H4 (cell line): ENCODE measurements at places on chromosomes 2 and 18. TPM values are rescaled to one million over a fixed set of nuclear protein-coding genes. Genes with fewer than 3 reads are reported as not detected.

DNA sequence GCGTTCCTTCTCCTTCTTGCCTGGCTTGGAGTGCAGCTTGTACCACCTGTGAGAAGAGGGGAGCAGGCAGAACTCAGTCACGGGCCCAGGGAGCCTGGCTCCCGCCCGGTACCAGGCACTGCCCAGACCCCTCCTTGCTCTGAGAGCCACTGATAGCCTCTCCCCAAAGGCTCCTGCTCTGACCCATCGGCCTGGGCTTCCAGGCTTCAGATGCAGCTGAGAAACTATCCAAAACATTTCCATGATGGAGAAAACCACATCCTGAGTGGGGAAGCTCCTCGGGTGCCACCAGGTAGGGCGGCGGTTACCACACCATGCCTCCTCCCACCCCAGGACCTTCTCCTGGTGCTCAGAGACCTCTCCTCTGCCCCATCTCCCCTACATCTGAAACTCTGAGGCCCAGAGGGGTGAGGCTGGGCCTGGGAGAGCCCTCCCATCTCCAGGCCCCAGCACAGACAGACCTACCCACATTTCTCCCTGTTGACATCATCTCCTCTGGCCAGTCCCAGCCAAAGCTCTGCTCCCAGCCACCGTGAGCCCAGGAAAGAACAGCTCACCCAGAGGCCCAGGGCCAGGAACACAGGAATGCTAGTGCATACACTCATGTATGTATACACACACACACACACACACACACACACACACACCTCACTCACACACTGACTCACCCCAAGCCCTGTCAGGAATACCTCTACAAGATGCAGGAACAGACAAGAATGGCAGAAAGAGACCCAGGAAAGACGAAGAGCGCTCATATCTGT lies 17.9 kb upstream of the SFXN5 start:
- peak; percentile 94 for DNase-seq

Gene CNGA3
- not detected in 2 replicates for total RNA-seq

- DNase-seq, result no peak
Observed at GRCh38 chr18:76441668-76442412, 53.2 kb downstream of the ZNF516 start.

Gene DNAJC5G
- total RNA-seq, result not detected in 2 replicates

DNA sequence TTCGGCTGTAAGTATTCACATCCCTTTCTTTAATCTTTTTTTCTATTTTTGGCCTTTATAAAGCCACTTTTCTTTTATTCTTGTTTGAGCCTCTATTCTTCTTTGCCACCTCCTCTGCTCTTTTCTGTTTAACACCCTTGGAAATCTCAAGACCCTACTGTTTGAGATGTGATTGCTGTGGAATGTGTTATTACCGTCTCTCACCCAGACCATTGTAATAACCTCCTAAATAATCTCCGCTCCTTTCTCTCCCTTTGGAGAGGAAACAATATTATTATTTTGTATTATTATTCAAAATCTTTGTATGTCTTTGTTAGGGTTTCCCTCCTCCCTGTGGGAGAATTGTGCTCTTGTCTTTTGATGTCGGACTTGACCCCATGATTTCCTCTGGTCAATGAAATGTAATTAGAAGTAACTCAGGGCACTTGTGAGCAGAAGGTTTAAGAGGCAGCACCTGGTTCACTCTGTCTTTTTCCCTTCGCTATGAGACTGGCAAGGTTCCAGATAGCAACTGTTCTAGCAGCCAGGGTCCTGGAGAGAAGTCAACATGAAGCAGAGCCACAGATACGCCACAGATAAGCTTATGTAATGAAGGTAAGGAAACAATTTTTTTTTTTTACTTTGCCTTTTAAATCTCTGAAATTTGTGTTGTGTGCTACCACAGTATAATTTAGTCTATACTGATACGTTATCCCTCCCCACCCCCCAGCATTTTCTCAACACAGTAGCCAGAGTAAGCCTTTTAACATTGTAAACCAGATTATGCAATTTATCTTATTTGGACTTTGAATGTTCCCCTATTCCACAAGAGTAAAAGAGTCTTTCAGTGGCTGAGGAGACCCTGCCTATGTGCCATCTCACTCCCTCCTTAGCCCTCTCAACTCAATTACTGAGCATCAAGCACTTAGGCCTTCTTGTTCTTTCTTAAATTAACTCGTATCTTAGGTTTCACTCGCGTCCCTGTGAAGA lies 601.2 kb upstream of the ZNF804A start:
- no peak for DNase-seq

Gene FEV
- not detected in 2 replicates for total RNA-seq

GRCh38 chr2:120369250-120369649 lies 23.3 kb downstream of the INHBB start:
- no peak for DNase-seq

GRCh38 chr2:80670763-80671162 lies 366.2 kb upstream of the LRRTM1 start:
- DNase-seq, result no peak

Gene CRYGD
- total RNA-seq, result not detected in 2 replicates

Gene KCNE4
- 2.4 and 2.8 TPM in 2 replicates for total RNA-seq

GRCh38 chr2:186716899-186717298 lies 23.0 kb downstream of the FAM171B start:
- no peak for DNase-seq

- no peak for DNase-seq
Observed at GRCh38 chr2:189995679-189996078, 66.8 kb downstream of the MSTN start.

DNA sequence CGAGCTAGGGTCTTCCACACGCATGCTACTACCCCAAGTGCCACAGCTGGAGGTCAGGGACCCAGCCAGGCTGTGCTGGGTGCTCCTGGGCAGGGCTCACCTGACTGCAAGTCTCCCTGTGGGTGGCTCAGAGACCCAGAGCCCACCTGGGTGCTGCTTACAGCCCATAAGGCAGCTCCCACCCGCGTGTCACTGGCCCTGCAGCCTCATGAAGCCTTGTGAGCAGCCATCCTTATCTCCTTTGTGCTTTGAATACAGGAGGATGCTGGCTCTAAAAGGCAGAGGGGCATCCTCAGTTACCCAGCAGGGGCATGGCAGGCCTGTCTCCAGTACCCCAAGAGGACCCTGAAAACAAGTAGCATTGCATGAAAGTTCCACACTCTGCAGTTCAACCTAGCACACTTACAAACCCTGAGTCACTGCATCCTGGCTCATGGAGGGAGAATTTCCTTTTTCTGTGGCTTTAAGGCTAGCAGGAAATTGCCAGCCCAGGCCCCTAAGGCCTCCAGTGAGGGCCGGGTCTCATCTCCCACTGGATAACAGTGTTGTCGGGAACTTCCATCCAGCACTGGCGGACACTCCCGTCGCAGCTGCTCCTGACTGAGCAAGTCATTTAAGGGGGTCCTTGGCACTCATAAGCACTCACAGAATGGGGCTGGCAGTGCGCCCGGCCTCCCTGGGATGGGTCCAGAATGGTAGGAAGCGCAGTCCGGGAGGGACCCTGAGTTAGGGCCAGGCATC lies 137.1 kb downstream of the RPIA start:
- no peak for DNase-seq

Gene SP110
- total RNA-seq, result 23.7 and 26.3 TPM in 2 replicates

Gene COL3A1
- 70.4 and 74.5 TPM in 2 replicates for total RNA-seq

- no peak for DNase-seq
Observed at GRCh38 chr2:96512341-96512740, 7.2 kb upstream of the NEURL3 start.

Gene RAX
- total RNA-seq, result not detected in 2 replicates

- no peak for DNase-seq
Observed at GRCh38 chr2:126399001-126399400, 257.0 kb upstream of the GYPC start.

DNA sequence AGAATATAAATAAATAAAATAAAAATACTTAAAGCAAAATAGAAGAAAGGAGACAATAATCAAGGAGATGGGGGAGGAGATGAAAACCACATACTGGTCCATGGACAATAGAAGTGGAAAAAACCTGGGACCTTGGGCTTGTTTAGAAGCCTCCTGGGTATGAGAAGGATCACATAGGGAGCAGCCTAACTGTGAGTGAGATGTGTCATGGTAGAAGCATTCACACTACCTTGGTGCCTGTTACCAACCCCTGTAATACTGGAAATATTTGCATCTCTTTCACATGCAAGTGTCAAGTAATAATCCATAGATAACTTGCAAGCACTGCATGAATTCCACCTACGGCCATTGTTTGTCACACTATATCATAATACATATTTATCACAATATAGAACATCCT lies 23.2 kb upstream of the RNF103 start:
- DNase-seq, result no peak

Gene MAIP1
- total RNA-seq, result 28.6 and 30.6 TPM in 2 replicates

Gene CD226
- 0.02 and 0.23 TPM in 2 replicates for total RNA-seq

DNA sequence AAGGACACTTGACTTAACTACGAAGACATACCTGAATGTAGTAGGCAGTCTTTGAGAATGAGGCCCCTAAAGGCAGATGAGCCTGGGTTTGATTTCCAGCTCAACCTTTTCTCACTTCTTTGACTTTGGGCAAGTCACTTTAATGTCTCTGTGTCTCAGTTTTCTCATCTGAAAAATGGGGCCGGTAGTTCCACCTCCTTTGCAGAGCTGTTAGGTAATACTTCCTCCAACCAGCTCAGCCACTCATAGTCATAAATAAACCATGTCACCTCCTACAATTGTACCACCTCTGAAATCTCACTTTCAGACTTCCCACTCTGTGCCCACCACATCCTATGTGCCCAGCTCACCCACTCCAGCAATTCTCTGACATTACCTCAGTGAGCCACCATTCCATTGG lies 10.4 kb downstream of the ARHGAP25 start:
- DNase-seq, result no peak
